ENCODE measurements at places on chromosomes 5 and 9.

DNA sequence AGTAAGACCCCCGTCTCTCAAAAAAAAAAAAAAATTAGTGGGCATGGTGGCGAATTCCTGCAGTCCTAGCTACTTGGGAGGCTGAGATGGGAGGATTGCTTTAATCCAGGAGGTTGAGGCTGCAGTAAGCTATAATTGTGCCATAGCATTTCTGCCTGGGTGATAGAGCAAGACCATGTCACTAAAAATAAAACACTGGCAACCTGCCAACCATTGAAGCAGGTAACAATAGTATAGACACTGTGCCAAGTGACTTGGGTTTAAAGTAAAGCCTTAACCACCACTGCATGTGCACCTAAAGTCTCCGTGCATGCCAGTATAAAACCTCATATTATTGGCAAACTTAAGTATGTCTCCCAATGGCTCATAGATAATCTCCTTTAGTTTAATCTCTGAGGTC, 3.4 kb upstream of the APBA1 start:
- DNase-seq = no peak

GRCh38 chr5:1769017-1769640, 30.5 kb downstream of the MRPL36 start:
- no peak for DNase-seq

DNA sequence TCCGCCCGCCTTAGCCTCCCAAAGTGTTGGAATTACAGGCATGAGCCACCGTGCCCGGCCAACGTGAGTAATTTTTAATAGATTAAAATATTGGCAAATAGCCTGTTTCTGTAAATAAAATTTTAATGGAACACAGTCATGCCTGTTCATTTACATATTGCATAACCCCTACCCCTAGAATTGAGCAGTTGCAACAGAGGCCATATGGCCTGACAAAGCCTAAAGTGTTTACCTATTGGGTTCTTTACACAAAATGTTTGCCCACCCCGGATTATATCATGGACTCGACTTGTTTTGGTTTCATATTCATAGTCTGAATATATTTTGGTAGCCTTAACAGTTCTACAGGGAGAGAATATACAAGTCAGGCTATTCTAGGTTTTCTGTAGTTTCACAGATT, 5.3 kb downstream of the NSA2 start:
- DNase-seq = no peak

- DNase-seq = no peak
Observed at GRCh38 chr5:176810081-176810597, at the start of gene UNC5A. Gene UNC5A, plus strand, starts transcription at chr5:176810559. Its CDS starts 192 bp downstream, at chr5:176810751.

DNA sequence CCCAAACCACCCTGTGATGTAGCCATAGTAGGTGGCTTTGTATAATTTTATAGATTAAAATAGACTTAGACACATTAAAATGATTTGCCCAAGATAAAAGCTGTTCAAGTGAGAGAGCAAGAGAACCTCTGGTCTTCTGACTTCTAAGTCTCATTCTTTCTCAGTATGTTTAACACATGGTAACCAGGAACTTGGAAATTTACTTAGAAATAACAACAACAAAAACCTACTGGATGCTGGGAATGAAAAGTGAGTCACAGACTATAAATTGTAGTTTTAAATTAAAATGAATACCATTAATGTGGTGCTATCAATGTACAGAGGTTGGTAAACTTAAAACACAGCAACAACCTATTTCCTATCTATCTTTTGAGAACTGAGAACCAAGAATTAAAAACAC, 30.4 kb downstream of the HMGCR start:
- DNase-seq = no peak

DNA sequence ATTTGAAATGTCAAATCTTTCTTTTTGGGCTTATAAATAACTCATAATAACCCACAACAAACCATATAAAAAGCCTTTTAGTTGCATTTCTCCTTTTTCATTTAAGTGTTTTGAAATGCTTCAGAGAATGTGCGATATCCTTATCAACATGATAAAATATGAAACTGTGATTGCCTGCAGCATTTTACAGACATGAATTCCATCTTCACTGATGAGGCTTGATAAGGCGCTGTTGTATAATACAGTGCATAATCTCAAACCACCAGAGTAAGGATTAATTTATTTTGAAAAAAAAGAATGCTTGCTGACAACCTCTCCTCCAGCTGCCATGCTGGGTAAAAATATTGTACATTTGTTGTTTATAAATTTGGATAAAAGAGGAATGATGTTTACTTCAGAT, 216.8 kb downstream of the PBX3 start:
- no peak for DNase-seq

DNA sequence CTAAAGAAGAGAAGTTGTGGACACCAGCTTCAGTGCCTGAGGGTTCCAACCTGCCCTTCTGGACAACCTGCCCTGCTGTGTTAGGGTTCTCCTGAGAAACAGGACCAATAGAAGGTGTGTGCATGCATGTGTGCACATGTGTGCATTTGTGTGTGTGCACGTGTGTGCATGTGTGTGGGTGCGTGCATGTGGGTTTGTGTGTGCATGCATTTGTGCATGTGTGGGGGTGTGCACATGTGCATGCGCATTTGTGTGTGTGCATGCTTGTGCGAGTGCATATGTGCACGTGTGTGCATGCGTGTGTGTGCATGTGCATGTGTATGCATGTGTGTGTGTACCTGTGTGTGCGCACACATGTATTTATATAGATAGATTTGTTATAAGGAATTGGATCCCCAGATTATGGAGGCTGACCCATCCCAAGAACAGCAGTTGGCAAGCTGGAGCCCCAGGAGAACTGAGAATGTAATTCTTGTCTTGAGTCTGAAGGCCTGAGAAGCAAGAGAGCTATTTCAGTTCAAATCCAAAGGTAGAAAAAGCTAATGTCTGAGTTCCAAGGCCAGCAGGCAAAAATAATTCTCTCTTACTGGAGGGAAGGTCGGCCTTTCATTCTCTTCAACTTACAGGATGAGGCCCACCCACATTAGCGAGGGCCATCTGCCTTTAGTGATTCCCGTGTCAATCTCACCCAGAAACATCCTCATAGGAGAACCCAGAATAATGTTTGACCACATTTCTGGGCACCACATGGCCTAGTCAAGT, 62.9 kb upstream of the SYNPO start:
- no peak for DNase-seq

GRCh38 chr9:112049811-112050516, 125.1 kb downstream of the SUSD1 start:
- DNase-seq = no peak

DNA sequence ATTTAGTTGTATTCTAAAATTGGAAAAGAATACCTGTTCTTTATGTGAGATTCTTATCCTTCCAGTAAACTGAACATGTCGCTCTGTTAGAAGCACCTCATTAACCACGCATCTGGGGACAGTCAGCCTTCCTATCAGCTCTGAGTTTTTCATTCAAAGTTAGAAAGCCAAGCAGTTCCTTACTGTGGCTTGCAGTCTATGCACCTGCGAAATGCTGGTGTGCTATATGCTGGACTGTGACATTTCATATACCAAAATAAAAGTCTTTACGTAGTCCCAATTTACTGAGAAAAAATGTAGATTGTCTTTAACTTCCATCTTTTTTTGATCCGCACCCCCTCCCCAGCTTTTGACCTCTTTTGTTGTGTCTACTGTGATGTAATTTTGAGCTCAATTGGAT, 4.3 kb downstream of the ANP32B start:
- DNase-seq = no peak

DNA sequence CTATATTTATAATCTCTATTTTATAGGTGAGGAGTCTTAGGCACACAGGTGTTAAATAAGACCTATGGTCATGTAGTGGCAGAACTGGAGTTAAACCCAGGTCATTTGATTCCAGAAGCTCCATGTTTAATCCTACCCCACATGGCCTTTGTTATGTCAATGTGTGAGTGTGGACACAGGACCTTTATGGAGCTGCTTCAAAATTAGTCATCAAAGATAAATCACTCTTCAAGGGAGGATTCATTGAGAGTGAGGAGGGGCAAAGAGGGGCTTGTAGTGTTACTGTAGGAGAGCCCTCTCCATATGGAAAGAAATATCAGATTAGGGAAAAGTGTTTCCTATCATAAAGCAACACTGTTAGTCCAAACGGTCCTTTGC, 74.6 kb upstream of the ARRDC3 start:
- DNase-seq = no peak

DNA sequence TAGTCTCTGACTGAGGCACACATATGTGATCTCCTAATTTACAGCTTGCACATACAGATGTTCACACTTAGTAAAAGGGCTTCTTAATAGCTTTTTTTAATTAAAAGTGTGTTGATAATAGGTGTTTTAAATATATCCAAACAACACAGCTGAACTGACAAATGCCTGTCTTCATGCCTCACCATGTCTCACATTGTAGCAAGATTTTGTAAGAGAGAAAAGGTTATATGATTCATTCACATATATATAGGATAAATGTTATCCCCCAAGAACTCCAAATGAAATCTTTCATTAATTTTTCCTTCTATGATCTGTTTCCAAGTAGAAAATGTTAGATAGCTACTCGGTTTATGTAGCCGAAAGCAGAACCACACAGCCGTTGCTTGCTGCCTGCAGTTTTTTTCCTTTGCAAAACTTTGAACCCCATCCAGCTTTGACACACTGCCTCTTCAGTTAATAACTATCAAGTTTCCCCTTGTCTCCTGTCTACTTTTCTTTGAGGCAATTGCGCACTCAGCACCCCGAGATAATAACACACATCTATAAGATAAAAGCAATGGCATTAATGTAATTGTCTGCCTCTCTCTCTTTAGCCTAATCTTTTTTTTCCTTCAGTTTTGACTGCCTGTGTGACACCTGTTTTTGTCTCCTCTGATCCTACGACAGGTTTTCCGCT, 299.2 kb downstream of the BNC2 start:
- no peak for DNase-seq

GRCh38 chr5:71907001-71907588, 188.0 kb downstream of the CARTPT start:
- DNase-seq = no peak

DNA sequence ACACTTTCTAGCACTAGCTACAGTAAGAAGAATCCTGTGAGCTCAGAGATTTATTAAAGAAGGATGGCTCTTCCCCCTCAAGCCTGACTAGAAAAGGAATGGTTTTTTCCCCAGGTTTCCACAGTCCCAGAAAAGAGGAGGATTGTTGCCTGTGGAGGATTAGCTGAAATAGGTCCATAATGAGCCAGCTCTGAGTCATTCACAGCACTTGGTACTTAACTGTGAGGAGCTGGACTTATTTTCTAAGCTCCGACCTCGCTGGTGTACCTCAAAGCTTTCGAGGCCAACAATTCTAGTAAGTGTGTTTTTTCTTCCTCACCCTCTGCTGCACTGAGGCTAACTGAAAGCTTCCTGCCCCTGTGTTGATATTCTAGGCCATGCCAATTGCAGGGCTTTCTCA, 222.5 kb upstream of the IL12B start:
- no peak for DNase-seq

DNA sequence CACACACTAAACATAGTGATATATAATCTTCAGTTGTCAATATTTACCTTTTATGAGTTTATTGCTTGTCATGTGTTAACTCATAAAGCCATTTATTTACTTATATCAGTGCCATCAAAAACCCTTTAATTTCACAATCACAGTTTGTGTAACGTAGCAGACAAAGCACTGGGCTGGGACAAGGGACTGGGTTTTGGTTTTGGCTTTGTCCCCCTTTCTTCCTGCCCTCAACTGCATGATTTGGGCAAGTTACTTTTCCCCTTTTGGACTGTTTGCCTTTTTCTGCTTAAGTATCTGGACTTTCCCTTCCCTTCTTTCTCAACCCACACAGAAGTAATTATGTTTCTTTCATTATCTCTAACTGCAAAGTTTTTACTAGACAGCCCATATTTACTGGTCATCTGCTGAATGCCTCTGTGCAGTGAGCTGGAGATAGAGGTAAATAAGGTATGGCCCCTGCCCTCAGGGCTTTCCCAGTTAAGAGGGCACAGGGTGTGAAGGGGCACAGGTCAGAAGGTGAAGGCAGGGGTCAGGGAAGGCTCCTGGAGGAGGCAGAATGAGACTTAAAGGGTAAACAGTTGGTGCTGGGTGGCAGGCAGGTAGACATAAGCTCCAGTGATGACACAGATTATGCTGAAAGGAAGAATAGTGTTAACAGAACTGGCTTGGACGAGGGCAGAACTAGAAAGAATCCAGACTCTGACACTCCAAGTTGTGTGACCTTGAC, 14.8 kb upstream of the NR3C1 start:
- no peak for DNase-seq

DNA sequence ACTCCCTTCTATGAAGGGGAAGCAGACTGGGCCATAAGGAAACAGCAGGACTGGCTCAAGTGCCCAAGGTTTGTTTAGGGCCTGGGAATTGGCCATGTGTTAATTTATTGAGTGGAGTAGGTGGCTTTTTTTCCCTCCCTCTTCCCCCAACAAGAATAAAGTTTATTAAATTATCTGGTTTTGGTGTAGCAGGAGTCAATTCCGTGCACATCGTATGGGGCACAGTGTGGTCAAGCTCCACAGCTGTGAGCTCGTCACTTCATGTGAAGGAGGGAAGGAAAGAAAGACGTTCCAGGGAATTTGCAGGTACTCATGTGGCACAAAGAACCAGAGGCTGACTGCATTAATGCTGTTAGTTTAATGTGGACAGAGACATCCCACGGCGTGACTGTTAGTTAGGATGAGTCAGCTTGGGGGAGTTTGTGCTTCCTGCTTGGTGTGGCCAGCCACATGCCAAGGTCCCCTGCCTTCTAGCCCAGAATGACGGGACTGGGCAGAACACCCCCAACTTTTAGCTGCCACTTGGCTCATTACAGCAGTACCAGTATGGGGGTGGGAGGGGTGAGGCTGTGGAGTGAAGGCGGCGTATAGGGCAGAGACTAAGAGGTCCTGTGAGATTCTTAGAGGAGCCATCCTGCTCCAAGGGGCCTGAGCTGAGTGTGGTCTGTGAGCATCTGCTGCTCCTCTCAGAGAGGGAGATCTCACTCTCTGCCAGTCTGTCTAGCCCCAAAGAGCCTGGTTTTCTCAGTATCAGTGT, 33.2 kb downstream of the CSF1R start:
- peak; percentile 46 for DNase-seq

DNA sequence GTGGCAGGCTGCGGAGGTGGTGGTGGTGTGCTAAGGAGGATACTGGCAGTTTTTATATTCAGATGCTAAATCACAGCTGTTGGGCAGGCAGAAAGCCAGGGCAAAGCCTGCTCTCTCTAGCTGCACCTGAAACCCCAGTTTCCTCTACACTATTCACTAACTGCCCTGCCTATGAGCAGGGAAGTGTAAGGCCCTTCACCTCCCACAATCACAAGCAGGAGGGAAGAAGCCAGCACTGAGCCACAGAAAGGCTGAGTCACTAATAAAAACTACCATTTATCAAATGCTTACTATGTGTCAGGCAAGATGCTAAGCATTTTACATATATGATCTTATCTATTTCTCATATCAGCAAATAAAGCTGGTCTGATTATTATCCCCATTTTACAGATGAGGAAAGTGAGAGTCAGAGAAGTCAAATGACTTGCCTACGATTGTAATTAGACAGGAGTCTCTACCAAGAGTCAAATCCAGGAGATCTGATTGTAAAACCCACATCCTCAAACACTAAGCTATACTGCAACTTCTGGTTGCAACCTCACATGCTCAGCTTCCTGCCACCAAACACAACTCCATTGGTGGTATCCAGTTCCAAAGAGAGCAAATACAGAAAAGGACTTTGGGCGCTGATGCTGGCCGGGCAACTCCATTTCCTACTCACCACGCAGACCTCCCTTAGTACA, 17.7 kb upstream of the IL6ST start:
- no peak for DNase-seq

- DNase-seq = no peak
Observed at GRCh38 chr5:1111727-1112289, at the start of gene SLC12A7. Gene SLC12A7, minus strand, starts transcription at chr5:1112063. Its CDS starts 72 bp downstream, at chr5:1111991.

- DNase-seq = no peak
Observed at GRCh38 chr5:34586117-34586885, 69.8 kb upstream of the RAI14 start.

All from SW 1271 (cell line).